ENCODE measurements at places on chromosomes 5 and 9. TPM values are rescaled to one million over a fixed set of nuclear protein-coding genes. Genes with fewer than 3 reads are reported as not detected.

Gene CTNND2
- 6.9 TPM for total RNA-seq

Gene MYOT
- total RNA-seq, result not detected

Gene INSL4
- not detected for total RNA-seq

Gene PURA
- 31.5 TPM for total RNA-seq

Gene PKD2L2
- not detected for total RNA-seq

Gene PCDHGC5
- total RNA-seq, result 1.4 TPM

Gene DIMT1
- total RNA-seq, result 20.9 TPM

Gene TAF11L12
- not detected for total RNA-seq

Gene LECT2
- total RNA-seq, result not detected

Measured in upper lobe of right lung (tissue), 1 donor.